Endothelial cell of umbilical vein (primary cell): ENCODE measurements at places on chromosomes 11 and 22. TPM values are rescaled to one million over a fixed set of nuclear protein-coding genes. Genes with fewer than 3 reads are reported as not detected.

Gene APOL3
- polyA plus RNA-seq: 16.6 and 17.9 TPM in 2 replicates

Gene RASL10A
- 1.1 TPM in 2 replicates for polyA plus RNA-seq

Gene PIH1D2
- 0.49 and 0.51 TPM in 2 replicates for polyA plus RNA-seq

Gene HPS4
- 25.8 and 28.4 TPM in 2 replicates for polyA plus RNA-seq
